ENCODE measurements at places on chromosomes 2 and 18. TPM values are rescaled to one million over a fixed set of nuclear protein-coding genes. Genes with fewer than 3 reads are reported as not detected.

PTH2R gene
- 0.19 TPM for total RNA-seq

NT5C1B gene
- total RNA-seq, result not detected

ALPP gene
- total RNA-seq, result 0.24 TPM

RNASEH1 gene
- total RNA-seq, result 17.6 TPM

DNA sequence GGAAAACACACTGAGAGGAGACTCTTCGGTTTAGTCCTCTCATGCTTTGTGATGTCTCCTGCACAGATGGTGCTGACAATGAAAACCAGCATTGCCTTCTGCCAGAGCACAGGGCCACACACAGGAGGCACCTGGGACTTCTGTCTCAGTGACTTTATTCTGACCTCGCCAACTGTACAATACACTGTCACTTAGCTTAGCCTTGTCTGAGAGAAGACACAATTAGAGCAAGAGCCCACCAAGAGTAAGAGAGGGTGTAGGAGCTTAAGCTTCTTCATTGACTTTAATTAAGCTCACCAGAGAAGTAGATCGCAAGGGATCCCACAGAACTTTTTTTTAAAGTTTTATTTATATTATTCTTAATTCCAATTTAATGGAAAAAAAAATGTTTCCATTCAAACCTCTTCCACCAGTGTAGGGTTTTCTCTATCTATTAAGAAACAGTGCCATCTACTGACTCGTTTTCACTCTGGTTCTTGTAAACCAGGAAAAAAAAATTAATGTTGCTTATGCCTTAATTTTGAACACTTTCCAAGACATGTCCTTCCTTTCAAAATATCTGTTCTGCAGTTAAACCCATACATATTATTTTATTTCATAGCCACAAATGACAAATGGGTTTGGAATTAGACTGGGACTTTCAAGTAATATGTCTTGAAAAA is 42.4 kb upstream of the DDX18 start:
- DNase-seq, result no peak

DNA sequence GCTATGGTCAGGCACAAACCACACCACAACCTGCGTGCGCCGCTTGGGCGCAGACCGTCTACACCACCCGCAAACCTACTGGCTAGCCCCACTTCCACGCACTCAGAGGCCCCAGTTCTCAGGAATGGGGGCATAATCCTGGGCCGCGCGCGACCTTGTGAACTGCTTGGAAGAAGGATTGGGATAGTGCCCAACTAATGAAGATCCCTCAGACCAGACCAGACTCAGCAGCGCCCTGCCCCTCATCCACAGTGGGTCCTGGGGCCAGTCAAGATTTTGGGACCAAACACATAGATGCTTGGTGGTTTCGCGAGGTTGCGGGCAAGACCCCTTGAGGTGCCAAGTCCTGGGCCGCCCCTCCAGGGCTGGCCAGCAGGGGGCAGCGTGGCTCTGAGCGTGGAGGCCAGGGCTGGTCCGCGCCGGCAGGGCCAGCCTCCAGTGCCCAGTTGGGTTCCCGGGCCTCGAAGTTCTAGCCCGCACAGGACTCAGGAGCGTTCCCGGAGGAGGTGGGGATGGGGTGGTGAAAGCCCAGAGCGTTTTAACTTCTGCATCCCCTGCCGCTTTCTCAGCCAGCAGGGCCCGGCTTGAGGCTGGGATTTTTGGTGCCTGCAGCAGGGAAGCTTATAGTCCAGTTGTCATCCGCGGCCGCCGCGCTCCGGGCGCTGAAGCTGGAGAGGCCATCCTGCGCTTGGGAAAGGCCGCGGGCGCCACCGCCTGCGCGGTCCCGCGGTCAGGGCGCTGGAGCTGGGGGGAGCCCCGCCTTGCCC is 8.3 kb downstream of the OSR1 start:
- DNase-seq, result no peak

DNA sequence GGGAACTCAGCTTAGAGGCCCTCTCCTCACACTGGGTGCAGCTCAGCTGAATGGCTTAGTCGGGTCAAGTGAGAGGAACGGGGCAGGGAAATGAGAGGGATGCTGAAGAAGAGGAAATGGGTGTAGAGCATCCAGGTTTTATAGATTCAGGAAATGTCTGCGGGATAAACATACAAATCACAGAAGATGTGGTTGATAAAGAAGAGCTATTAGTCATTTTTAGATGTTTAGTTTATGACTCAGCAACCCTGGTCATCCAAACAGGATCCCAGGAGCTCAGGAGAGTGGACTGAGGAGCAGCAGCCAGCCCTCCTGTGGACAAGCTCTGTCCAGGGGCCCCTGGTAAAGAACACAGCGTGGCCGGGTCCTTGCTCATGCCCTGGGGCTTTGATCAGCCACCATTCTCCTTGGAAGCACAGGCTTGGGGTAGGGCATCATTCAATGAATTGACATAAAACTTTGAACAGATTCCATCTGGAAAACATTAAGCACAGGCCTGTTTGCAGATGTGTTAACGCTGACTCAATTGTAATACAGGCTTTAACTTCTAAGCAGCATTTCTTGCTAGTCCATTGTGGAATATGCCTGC is 83.0 kb downstream of the NPAS2 start:
- no peak for DNase-seq

DNA sequence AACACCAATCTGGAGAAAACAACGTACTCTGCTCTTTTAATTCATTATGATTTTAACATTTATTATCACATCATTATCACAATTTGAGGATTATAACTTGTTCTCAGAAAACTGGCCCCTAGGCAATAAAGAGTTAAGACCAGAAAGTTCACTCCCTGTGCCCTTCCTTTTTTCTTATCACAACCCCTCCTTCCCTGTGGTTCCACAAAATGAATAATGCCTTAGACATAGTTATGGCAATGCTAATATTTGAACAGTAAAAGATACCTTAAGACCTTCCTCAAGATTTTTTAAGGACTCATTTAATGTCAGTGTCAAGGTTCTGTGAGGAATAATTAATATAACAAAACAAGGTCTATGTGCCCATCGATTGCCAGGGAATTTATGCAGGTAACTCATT is 596.2 kb downstream of the ARHGAP15 start:
- DNase-seq, result no peak

DNA sequence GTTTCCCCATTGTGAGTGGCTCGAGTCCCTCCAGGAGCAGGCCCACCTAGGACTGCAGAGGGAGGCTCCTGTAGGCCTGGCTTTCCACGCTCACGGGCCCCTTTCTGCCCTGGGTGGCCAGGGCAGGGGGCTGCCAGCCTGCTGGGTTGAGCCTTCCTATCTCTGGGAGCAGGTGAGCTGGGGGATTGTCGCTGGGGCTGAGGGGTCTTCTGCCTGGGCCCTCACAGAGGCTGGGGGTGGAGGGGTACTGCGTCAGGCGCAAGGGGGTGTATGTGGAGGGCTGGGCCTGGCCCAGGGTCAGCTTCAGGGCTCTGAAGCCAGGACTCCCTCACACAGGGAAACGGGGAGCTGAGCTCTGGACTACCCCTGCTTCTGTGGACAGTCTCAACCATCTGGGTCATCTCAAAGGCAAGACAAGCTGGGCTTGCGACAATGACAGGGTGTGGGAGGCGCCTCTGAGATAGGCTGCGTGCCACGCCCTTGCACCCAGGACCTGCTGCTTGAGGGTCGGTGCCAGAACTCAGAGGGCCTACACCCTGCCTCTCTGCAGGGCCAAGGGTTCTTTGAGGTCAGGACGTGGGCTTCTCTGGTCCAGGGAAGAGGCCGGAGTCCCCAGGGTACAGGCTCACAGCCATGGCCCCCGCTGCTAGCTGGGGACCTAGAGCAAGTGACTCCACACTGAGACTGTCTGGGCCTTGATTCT is 206.1 kb downstream of the TWIST2 start:
- no peak for DNase-seq
